ENCODE measurements at places on chromosomes 13 and 19.

- DNase-seq: no peak
Measured at GRCh38 chr19:30516111-30516510, 143.9 kb downstream of the ZNF536 start.

GRCh38 chr19:30150626-30151025 lies 208.6 kb downstream of the URI1 start:
- DNase-seq: no peak

- no peak for DNase-seq
Measured at GRCh38 chr19:5828661-5829566, 10.6 kb downstream of the FUT6 start.

DNA sequence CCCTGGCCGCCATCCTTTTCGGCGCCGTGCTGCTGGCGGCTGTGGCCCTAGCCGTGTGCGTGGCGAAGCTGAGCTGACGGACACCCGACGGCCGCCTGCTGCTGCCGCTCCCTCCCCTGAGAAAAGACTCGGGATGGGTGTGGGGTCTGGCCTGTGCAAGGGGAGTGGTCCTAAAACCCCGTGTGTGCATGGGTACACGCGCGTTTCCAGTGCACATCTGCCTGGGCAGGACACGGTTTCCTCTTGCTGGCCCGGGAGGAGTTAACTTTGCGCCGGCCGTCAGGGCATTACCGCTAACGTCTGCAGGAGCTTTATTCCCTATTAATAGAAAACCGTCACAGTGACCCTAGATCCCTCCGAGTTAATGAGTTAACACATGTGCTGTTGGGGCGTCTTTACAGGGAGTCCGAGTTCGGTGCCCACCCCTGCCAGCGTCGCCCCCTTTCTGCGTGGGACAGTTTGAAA lies 1.3 kb downstream of the RGS9BP start:
- no peak for DNase-seq

DNA sequence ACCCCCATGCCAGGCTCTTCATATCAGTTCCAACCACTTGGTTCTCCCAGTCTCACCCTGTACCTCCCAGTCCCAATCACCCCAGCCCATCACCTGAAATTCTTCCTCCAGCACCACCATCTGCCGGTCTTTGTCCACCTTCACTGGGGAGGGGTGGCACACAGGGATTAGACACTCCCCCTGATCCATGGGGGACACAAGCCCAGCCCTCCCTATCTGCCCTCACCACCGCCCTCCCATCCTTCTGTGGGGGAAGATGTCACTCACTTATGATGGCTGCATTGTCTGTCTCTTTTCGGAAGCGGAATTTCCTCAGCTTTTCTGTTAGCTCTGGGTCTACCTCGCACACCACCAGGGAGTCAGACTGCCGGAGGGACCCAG lies 685 bp downstream of the GMFG start:
- DNase-seq: no peak

DNA sequence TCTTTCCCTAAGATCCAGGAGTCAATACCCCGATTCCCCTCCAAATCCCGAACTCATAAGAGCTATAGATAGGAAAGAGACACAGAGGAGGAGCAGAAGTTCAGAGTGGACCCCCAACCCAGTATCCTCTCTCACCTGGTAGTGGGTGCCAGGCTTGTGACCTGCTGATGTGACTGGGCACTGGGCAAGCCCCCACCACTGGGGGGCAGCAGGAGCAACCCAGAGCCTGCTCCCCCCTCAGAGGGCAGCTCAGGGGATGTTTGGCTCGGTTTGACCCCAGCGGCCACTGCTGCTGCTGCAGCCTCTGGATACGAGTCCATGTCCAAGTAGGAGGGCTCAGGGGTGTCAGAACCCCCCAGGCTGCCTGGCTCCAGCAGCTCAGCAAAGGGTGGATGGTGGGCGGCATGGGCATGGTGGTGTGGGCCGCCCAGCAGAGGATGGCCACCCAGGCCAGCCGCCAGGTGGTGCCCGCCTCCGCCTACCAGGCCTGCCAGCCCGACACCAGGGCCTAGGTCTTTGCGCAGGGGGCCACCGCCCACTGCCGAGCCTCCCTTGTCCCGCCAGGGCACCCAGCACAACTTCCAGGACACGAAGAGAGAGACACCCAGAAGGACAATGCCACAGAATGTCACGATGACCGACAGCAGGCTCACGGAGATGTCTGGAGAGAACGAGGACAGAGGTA lies 7.4 kb downstream of the SYT3 start:
- no peak for DNase-seq

GRCh38 chr13:95301183-95301967 lies at the start of gene ABCC4:
Gene ABCC4, minus strand, starts transcription at chr13:95301451. Its CDS starts 137 bp downstream, at chr13:95301314.
- DNase-seq: peak; percentile 33

DNA sequence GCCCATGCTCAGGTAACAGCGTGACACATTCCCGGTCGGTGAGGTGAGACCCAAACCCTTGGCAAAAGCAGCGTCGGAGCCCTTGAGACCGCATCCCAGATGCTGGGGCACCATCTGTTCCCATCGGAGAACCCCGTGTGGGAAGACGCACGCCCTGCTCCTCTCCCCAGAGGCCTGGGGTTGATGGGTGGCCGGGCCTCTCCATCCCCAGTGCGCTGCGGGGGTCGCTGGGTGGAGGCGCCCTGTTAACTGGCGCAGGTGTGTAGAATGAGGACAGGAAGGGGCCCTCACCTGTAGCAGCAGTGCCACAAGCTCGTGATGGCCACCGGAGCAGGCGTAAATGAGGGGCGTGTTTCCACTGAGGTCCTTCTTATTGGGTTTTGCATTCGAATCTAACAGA lies 24.6 kb downstream of the PDCD5 start:
- no peak for DNase-seq

Measured in activated CD4-positive, alpha-beta T cell treated with anti-CD3 and anti-CD28 coated beads, Interleukin-2, amount 50 U/mL, for 4 hours (primary cell).